HL-60 (cell line): ENCODE measurements at places on chromosomes 1 and 21.

- no peak for DNase-seq
These were observed 71.8 kb downstream of the CD58 start for GRCh38 chr1:116498789-116499628.

- DNase-seq, result no peak
These were observed 21.8 kb downstream of the HIPK1 start for GRCh38 chr1:113950908-113951307.

DNA sequence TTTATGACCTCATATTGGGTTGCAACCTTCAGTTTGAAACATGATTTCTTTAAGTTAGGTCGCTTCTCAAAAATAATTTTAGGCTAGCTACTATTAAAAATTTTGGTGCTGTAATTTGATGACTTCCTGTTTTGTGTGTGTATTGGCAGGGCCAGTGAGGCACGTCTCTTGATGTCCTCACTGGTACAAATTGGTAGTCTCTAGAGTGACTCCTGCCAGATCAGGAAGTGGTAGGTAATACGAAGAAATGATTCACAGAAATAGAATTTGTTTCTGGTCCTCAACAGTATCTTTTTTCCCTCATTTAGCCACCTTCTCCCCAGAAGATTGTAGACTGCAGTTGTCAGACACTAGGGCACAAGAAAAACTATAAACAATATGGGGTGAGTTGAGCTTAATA, 120.9 kb upstream of the KIAA1614 start:
- DNase-seq, result no peak

DNA sequence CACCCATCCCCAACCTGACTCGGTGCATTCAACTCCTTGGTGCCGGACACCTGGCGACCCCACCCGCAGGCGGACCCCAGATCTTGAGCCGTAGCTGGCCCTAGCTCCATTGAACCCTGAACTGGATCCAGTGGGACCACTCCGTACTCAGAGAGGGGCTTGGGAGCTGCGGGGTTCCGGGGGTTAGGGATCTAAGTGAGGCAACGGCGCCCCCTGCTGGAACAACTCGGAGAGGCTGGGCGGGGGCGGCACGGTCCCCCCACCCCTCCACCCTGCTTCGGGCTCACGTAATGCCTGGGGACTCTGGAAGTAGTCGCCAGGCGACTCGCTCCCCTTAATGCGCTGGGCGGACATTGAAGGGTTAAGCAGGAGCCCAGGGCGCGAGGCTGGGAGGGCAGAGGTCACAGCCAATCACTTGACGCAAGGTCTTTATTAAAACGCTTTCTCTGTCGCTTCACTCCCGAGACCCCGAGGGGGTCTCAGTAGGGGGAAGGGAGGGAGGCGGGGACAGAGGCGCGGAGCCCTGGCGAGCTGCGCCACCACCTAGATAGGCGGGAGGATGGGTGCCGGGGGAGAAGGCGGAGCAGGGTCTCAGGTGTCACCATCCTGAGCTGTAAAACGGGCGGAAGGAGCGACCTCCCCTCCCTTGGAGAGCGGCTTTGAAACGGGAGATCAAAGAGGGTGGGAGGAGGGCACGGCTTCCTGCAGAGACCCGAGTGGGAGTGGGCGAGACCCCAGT, 704 bp upstream of the CRABP2 start:
- DNase-seq, result no peak

DNA sequence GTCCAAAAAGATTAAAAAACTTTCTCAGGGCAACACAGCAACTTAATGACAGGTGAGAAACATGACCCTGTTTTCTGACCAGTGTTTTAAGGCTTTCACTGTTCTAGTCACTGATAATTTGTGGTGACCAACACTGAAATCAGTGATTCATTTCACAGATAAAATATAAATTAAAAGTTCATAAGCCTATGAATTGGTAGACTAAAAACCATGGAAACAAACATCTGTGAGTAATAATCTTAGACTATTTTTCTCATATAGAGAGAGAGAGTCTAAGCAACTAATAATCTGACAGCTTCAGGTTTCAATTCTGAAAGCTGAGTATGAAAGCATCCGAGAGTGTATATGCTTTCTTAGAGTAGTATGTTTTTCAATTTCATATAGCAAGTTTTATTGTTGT, 536.9 kb downstream of the ADGRL2 start:
- DNase-seq, result no peak

DNA sequence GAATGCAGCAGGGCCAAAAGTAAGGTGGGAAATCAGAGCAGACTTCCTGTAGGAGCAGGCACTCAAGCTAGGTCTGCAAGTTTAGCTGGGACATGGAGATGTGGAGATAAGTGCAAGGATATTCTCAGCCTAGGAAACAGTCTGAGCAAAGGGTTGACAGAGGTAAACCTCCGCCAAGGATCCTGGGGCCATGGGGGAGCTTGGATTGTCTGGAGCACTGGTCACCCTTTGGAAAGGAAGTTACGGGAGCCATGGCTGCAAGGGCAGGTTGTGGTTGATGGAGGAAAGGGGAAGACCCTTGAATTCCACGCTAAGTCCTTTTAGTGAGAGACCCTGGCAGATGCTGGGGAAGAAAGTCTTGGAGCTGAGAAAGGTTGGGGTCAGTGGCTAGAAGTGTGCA, 150.9 kb downstream of the PTPRU start:
- DNase-seq, result no peak

DNA sequence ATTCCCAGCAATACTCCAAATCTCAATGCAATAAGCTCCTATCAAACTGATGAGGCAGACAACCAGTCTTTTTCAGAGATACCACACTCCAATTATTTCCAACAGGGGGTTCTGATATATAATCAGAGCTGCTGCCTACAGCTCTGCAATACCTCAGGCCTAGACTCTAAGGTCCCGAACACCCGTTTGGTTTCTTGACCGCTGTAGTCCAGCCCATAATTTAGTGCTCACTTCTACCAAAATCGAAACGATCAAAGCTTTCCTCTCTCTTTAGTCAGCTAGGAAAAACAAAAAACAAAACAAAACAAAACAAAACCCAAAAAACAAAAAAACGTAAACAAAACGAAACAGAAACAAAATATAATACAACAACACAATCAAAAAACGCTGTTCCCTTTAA, 453.0 kb downstream of the NEGR1 start:
- no peak for DNase-seq

DNA sequence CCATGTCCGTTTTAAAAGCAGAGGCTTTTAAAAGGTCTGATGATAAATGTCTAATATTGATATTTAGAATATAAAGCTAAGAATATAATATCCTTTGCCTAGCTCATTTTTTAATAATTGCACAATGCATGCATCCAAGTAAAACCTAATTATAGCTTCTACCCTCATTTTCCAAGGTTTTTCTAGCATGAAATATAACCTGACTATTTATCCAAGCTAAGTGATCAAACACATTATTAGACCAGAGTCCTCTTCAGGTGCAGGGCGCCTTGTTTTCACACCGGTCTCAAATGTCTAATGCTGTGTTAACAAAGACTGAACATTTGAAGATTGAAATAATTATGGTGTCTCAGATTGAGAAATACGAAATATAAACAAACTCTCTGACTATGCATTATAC, 648.9 kb upstream of the CXADR start:
- DNase-seq, result no peak

- no peak for DNase-seq
These were observed 45.7 kb upstream of the CACYBP start for GRCh38 chr1:174954073-174954460.
